ENCODE measurements at places on chromosomes 12 and 14.

DNA sequence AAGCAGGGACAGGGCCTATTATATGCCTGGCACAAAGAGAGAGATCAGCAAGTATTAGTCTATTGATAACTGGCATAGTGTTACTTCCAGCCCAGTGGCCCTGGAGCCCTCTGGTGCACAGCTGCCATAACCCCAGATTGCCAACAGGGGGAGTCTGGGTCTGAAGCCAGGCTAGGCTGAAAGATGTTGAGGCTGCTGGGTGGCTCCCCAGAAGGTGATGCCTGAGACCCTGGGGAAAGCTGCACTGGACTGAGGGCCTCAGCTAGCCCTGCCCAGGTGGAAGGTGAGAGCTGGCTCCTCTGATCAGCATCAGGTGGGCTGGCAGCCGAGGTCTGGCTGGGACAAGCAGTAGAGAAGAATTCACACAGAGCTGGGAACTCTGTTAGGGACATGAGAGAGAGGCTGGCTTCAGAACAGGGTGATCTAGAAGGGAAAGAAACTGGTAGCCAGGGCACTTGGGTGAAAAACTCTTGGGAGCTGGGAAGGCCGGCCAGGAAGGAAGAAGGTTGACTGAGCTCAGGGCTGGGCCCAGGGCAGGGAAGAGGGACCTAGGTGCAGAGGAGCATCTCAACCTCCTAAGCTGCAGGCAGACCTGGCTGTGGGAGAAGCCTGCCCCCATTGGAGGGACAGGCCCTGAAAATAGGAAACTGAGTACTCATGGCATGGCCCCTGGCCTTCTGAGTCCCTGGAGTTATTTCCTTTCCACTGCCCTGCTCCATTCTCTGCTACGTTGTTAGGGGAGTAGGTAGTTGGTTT is 3.9 kb downstream of the GZMH start:
- DNase-seq, result no peak

DNA sequence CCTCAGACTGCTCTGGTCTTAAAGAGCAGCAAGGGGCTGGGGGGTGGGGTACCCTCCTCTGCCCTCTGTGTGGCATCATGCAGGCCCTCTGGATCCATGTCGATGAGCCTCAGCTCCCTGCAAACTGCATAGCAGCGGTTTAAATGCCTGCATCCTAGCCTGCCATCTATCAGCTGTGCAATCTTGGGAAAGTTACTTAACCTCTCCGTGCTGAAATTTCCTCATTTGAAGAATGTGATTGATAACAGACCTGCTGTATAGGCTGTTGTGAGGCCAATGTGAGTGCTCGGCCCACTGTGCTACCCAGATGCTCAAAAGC is 3.8 kb downstream of the FAM181A start:
- no peak for DNase-seq

DNA sequence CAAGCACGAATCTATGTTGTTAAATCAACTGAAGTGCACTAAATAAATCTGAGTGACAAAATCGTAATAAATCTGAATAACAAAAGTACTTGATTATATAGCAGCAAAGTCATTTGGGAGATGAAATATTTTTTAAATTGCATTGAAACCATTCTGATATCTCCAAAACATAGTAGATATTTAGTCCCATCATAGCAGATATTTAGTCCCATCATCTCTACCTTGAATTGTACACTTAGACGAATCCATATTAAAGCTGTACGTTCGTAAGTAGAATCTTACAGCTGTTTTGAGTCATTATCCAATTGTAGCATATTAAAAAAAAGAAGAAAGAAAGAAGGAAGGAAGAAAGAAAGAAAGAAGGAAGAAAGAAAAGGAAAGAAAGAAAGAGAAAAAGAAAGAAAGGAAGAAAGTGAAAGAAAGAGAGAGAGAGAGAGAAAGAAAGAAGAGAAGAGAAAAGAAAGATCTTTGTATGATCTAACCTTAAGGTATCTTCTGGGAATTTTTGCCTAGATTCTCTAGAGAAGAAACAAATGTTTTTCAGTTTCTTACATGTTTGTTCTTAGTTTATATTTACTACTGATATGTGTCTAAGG is 2.6 kb downstream of the DCN start:
- no peak for DNase-seq

DNA sequence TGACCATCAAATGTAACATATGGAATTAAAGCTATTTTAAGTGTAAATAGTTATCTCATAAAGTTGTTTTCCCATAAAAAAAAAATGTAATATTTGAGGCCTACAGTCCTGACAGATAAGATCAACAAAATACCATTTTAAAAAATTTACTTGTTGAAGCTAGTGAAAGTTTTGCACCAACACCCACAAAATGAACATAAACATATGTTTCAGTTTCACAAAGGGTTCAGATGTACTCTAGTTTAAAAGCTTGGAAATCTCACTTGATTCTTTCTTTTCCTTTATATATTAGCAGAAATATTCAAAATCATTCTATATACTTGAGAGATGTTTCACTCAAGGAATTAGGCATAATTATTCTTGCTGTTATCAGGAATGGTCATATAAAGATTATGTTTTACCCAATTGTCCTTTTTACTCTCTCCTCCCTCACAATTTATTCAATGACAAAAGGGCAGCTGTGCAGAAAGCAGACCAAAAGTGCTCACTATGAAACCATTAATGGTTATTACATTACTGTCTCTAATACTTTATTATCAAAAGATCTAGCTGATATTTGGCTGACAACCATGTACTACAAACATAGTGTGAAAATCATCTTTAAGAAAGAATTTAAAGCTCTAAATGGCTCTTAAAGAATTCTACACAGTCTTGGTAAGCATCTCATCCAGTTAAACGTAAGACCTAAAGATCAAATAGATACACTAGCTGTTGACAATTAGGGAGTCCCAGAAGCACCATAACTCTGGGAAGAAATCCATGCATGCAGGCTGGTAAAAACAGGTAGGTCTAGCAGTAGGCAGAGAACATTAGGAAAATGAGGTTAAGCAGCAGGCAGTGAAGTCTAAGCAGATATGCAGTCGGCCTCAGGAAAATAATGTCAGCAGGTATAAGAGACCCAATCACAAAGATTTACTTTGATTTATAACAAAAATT is 28.8 kb downstream of the KIF21A start:
- no peak for DNase-seq

- DNase-seq, result no peak
Measured at GRCh38 chr12:15899282-15899870, 11.8 kb upstream of the DERA start.

DNA sequence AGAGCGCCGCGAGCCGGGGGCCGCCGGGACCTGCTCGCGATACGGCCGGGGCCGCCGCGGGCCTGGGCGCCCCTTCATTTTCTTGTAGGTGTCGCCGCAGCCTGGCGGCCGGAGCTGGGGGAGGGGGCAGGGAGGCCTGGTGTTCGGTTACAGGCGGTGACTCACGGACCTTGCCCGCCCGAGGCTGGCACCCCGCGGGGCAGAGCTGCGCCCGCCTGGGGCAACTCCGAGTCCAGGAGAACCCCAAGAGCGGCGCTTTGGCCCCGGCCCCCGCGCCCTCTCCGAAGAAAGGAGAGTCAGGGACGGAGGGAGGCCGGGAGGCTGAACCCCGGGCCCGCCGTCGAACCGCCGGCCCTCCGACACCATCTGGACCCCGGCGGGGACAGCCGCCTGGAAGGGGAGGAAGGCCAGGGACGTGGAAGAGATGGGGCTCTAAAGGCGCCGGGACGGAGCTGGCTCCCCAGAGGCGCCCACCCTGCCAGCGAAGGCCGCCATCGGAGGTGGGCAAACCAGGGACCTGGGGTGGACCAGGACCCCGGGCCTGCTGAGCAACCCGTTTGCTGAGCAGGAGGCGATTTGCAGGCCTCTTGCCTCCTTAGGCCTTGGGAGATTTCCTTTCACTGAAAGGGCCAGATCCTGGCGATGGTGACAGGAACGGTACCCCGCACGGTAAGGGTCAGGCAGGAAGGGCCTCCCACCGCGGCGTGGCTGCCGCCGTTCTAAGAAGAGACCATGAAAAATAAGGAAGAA is 843 bp upstream of the NUAK1 start:
- no peak for DNase-seq

DNA sequence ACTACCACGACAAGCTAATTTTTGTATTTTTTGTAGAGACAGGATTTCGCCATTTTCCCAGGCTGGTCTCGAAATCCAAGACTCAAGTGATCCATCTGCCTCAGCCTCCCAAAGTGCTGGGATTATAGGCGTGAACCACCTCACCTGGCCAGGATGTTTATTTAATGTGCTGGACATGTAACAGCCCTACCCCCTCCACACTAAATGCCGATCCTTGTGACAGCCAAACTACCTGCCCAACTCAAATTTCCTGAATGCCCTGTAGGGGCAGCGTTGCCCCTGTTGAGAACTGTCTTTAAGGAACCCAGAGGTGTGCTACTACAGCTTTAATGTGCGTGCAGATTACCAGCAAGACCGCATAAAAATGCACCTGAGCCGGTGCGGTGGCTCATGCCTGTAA is 48.1 kb downstream of the KCNK13 start:
- DNase-seq, result no peak

- no peak for DNase-seq
Measured at GRCh38 chr14:74483321-74483720, 9.8 kb downstream of the NPC2 start.

DNA sequence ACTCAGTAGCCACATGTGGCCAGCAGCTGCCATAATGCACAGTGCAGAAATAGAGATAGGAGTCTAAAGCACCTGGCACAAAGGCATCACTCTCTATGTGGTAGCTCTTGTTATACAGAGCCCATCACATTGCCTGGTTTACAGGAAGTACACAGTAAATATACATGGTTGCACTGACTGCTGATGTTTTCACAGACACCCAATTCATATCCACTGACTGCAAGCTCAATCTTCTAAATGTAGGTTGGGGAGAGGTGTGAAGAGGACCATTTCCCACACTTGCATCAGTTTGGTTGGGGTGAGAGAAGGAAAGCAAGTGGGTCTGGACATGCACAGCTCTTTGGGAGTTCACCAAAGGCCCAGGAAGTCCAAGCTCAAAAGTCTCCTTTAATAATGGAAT is 172.8 kb downstream of the DPF3 start:
- DNase-seq, result no peak

DNA sequence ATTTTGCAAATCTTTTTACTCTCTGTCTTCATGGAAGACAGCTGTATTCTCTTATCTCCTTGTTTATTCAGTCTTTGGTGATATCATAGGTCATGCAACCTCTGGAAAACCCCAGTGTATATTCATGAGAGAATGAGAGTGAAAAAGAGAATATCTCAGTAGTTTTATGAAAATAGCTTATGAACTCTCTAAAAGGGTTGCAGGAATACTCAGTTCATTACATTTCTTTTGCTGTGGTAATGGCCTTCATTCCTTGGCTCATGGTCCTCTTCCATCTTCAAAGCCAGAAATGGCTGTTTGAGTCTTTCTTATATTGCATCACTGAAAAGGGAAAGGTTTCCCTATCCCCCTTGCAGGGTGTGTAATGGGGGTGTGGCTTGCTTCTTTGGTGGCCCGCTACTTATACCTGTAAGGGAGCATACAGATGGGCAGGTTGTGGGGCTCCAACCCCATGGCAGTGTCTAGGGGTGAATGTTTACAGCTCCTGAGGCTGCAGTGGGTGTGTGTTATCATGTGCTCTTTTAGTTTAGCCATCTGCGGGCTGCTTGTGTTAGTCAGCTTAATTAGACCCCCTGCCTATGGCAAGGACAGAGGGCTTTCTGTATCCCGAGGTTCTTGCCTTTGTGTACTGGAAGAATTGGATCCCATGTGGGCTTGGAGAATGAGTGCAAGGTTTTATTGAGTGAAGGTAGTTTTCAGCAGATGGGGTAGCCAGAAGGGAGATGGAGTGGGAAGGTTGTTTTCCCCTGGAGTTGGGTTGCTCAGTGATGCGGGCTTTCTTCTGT is 150.2 kb downstream of the CCDC91 start:
- DNase-seq, result no peak

DNA sequence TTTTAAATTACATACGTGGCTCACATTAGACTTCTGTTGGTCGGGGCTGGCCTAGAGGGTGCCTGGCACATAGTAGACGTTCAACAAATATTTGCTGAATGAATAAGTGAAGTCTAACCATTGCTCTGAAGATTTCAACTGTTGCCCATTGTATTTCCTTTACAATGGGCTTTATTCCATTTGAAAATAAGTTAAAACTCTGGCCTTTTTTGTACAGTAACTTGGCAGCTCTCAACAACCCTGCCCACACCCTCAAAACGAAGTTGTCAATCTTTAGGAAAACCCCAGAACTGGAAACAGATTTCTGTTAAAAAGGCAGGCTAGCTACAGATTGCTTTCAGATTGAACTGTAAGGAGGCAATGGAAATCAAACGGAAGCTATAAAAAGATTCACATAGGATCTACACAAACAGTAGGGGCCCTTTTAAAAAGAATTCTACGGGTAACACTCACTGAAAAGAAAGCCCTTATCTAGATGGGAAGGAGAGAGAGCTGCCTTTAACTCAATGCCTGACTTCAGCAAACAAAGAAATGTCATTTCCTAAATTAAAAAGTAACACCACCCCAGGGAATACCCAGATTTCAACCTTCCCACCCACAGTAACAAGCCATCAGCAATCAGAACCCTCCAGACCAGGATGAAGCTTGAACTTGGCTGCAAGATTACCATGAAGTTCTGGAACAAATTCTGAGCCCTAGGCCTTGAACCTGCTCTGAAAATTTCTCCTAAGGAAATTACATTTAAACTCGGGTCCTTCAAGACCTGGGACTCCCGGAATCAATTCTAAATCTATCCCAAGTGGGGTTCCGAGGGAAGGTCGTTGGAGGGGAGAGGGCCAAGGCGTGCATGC is 1.4 kb downstream of the WSB2 start:
- DNase-seq, result no peak

DNA sequence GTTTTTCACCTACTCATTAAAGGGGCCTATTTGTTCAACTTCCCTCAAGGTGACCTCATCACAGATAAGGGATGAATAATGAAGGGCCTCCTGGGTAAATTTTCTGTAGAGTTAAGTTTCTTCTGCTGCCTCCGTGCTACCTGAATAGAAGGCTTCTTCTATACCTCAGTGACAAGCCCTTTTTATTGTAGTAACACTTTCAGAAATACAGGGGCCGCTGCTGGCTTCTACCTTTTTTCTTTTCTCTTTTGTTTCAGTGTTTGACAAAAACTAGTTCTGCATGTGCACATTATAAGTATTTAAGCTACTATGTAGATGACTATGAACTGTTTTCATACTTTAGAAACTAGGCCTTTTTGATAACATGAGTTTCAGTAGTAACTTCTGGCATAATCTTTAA is 207.0 kb downstream of the NAV3 start:
- no peak for DNase-seq

DNA sequence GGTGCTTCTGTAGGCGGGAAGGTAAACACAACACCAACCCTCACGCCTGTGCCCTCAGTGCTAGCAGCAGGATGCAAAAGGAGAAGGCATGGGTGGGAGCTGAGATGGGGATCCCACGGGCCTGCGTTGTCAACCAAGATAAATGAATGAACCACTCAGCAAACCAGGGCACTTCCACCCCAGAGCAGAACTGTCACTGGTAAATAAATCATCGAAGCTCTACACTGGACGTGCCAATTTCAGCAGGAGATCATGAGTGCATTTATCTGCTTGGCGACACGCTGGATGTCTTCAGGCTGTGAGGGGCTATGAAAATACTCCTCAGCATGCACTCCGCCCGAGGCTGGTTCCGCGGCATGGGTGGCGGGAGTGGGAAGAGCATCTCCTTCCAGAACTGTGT is 33.2 kb downstream of the HSPB8 start:
- DNase-seq, result no peak

- no peak for DNase-seq
Measured at GRCh38 chr14:37844614-37845013, 249.2 kb downstream of the TTC6 start.
